ENCODE measurements at places on chromosomes 6 and 20.

DNA sequence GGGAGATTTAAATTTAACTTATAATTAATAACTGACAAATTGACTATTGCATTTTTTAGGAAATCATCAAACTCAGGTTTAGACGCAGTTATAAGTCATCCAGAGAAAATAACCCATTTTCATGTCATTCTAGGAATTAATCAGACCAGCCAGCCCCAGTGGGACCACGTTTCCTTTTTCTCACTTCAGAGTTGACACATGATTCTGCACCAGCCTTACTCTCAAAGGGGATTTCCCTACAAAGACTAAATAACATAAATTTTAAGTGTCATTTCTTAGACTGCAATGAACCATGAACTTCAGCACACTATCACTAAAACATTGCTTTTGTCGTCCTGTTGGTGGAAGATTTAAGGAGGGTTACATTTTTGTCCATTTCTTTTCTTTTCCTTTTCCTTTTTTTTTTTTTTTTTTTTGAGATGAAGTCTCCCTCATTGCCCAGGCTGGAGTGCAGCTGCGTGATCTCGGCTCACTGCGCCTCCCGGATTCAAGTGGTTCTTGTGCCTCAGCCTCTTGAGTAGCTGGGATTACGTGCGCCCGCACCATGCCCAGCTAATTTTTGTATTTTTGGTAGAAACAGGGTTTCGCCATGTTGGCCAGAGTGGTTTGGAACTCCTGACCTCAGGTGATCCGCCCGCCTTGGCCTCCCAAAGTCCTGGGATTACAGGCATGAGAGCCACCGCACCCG, 3.6 kb downstream of the IPCEF1 start:
- DNase-seq, result peak; percentile 15

GRCh38 chr6:30881392-30882203, 2.7 kb upstream of the DDR1 start:
- DNase-seq, result no peak

- DNase-seq, result no peak
These were observed 83.5 kb downstream of the TNFAIP3 start for GRCh38 chr6:137950581-137950980.

DNA sequence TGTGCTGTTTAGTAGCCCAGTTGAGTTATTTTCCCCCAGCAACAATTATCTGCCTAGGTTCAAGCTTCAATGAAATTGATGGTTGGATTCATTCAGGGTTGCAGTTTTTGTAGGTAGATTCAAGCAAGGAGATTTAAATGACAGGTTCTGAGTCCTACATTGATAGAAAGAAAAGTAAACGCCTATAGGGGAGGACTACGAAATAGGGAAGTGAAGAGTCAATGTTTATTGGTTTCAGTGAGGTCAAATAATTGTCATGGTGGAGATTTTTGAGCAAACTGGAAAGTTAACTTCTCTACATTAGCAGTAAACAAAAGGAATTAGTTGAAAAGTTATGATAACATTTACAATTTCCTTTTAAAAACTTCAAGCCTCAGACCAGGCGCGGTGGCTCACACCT, 734 bp upstream of the WFDC13 start:
- DNase-seq, result no peak

DNA sequence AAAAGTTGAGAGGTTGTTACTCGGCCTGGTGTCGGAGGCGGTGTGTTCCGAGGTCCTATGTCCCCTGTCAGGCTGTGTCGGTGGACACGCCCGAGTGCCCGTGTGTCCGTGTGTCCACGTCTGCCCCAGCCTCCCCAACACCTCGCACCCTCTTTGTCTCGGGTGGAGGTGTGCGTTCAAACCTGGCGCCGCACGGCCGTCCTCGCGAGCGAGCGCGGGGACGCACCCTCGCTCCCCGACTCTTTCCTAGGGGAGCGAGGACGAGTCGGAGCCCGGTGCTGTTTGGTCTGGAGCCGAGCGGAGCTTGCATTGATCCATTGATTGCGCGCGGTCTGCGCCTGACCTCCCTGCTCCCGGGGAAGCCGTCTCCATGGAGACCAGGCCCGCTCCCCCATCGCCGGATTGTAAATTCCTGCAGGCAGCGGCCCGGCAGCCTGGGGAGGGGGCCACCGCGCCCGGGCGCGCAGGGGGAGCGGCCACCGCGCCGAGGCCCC, 411 bp upstream of the SCUBE3 start:
- DNase-seq, result no peak

- no peak for DNase-seq
These were observed 27.2 kb downstream of the ARHGAP40 start for GRCh38 chr20:38628580-38629470.

DNA sequence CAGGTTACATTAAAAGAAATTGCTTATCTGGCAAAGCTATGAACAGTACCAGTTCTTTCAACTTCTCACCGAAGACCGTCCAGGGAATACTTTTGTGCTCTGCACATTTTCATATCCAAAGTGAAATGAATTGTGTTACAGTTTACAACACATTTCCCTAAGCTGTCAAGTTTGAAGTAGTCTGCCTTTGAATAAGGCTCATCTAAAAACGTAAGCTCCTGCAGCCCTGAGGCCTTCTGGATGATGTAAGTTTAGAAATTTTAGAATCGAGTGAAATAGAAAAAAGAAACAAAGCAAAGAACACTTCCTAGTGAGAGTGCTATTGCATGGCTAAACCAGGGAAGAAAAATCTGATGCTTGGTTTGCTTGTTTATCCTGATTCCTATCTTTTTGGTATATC, 653.8 kb downstream of the MMUT start:
- DNase-seq, result no peak

- peak; percentile 49 for DNase-seq
These were observed 12.0 kb downstream of the SLC12A5 start for GRCh38 chr20:46040902-46041535.

- DNase-seq, result no peak
These were observed 286.6 kb downstream of the TENT5A start for GRCh38 chr6:81465859-81466258.

- DNase-seq, result no peak
These were observed 529.7 kb upstream of the CITED2 start for GRCh38 chr6:139904158-139904533.

GRCh38 chr6:109062216-109062615, 32.4 kb downstream of the SESN1 start:
- no peak for DNase-seq

GRCh38 chr6:106511288-106512047, 117.8 kb downstream of the RTN4IP1 start:
- no peak for DNase-seq

DNA sequence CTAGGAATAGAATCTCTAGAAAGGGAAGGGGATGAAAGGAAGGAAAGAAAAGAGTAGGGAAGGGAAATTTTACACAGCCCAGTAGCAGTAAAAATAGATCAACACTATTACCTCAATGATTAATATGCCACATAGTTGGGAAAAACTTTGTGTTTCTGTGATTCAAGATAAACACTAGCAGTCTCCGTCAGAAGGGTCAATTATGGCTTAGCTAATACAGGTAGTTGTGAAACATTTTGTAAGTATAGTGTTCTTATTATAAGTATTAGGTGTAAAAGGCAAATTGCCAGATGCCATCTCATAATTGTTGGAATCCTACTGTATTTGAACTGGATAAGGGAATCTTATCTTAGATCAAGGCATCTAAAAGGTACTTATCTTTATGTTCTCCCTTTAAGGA, 165.7 kb downstream of the MTFR2 start:
- no peak for DNase-seq

- DNase-seq, result no peak
These were observed 100.2 kb downstream of the TRMT11 start for GRCh38 chr6:126086560-126086959.

DNA sequence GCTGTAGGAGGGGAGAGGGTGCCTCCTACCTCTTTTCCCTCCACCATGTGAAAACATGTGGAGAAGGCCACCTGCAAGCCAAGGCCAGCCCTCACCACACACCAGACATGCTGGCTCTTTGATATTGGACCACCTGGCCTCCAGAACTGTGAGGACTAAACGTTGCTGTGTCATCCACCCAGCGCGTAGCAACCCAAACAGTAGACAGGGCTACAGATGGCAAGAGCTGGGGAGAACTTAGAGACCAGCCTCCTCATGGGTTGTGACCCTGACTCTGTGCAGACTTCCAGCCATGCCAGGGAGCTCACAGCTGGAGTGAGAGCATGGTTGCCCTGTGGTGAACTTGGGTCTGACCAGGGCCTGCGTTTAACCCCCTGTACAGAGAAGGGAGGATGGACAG, 195.9 kb upstream of the CST7 start:
- DNase-seq, result no peak

- no peak for DNase-seq
These were observed 46.5 kb downstream of the BLOC1S5 start for GRCh38 chr6:8017705-8018104.

DNA sequence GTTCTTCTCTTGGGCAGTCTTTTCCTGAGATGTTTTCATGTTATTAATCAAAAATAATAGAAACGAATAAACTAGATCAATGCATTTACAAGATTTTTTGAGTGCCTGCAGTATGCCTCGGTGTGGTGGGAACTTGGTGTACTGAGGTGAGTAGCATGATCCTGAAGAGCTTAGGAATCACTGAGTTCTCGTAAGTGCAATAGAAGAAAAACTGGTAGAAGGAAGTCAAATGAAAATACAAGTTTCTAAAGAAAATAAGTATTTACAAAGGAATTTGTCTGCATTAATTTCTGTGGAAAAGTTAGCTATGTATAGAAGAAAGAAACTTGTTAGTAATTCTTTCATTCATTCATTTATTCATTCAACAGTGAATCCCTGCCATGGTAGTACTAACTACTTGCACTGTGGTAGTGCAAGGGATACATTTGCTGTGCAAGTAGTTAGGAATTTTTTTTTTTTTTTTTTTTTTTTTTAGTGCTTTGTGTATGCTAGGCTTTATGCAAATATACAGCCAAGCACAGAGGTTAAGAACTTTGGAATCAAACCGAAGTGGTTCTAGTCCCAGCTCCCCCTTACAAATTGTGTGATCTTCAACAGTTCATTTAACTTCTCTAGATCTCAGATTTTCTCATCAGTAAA, 13.9 kb downstream of the NT5E start:
- DNase-seq, result no peak

DNA sequence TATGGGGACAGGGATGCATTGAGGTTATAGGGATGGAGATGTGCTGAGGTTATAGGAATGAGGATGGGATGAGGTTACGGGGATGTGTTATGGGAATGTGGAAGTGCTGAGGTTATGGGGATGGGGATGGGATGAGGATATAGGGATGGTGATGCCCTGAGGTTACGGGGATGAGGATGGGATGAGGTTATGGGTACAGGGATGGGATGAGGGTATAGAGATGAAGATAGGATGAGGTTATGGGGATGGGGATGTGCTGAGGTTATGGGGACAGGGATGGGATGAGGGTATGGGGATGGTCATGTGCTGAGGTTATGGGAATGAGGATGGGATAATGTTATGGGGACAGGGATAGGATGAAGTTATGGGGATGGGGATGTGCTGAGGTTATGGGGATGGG, 542.8 kb downstream of the CDH26 start:
- no peak for DNase-seq

DNA sequence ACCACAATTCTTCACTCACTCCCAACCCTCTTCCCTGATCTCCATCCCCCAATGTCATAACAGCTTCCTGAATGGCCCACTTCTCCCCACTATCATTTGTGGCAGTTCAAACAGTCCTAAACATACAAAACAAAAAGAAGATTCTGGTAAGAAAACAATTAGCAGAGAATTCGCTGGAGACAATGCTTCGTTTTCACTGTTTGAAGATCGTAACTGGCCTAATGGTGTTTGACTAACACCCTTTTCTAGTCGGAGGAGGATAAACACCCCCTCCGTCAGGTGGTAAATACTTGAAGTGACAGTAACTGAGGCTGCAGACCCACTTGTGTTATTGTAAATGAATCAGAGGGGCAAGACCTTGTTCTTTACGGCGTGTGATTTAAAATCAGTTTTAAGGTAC, 3.8 kb downstream of the EYA2 start:
- no peak for DNase-seq

All from stimulated activated CD4-positive, alpha-beta T cell treated with anti-CD3 and anti-CD28 coated beads, Interleukin-12 subunit alpha, Interleukin-12 subunit beta, amount 100 ng/mL, for 4 hours (primary cell).